ENCODE measurements at places on chromosomes 2 and 18.

DNA sequence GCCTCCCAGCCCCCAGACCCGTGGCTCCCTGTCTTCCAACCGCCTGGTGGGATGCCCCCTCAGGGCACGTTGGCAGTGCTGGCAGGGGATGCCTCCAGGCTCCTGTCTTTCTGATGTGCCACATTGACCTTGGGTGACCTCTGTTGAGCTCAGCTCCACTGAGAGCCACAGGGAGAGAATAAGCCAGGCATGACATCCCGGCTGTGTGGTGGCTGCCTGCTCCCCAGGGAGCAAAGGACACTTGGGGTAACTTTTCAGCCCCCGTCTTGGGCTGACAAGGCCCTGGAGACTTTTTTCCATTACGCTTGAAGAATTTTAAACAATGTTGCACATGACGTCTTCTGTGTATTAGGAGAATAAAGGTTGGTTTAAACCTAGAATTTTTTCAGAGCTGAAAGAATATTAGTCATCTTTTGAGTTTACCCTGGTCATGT, 246.0 kb downstream of the TSN start:
- DNase-seq: no peak

DNA sequence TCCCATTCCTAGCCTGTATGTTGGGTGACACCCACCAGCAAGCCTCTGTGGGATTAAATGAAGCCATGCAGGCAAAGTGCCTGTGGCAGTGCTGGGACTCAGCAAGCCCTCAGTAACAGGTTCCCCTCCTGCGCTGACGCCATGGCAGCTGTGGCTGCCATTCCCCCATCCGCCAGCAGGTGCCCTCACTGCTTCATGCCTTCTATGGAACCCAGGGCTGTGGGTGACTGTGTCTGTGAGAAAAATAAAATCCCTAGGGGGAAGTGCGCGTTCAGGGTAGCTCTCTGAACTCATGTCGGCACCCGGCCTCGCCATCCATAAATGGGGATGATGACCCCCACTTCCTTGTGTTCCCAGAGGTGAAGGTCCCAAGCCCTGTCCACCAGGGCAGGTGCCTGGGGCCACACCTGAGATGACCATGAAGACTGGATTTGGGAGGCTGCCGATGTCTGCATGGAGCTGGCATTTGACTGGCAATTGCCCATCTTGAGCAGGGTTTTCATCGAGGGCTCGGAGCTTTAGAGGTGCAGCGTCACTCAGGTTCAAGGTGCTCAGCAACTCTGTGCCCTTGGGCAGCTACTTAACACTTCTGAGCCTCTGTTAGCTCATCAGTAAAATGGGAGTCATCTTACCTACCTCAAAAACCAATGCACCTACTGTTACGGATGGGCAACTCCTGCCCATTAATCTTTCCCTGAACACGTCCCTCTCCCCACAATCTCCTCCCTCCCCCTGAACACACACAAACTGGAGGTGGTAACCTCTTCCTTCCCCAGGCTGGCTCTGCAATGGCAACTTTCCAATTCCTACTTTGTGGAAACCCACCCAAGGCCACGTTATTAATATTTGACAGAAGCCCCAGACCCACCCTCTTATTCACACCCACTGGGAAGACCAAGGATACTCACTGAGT, 2.9 kb upstream of the MAL start:
- peak; percentile 45 for DNase-seq

GRCh38 chr2:108893277-108893676, 95.7 kb downstream of the EDAR start:
- DNase-seq: no peak

DNA sequence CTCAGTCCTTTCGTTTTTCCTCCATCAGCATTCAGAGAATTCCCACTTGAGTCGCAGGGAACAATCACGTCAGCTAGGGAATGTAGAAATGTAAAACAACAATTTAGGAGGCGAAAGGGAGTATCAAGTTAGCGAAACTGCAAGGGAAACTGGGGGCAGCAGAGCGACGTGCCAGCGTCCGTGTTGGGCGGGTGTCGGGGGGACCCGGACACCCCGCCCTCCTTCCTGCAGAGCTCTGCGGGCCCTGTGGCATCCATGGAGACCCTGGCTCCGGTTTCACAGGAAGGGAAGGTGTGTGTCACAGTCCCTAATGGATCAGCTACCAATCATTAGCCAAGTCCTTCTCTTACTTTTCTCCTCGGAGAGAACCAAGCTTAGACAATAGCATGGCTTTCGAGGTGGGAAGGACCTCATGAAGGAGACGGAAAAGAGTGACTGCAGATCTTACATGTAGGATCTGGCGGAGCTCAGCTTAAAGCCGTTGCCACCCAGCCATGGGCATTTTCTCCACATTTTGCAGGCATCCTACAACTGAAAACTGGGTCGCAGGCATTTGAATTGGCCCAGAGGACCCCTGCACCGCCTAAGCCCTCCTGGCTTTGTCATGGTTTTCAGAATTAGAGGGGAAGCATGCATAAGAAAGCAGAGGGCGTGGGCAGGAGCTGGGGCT, 33.7 kb downstream of the SOX11 start:
- DNase-seq: no peak

DNA sequence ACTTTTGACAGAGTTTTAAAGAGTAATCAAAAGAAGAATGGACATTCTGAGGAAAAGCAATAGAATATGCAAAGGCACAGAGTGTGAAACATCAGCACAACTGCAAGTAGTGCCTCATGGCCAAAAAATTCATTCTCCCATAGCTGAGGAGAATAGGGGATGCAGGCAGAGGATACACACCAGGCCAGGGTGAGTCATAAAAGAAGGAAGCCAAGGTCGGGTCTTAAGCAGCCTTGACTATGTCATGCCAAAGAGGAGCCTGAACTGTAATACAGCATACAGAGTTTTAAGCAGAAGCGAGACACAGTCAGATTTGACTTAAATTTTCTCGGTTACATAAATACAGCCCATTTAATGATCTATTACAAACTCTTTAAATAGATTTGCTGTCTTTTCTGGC, 165.0 kb downstream of the LNPK start:
- no peak for DNase-seq

DNA sequence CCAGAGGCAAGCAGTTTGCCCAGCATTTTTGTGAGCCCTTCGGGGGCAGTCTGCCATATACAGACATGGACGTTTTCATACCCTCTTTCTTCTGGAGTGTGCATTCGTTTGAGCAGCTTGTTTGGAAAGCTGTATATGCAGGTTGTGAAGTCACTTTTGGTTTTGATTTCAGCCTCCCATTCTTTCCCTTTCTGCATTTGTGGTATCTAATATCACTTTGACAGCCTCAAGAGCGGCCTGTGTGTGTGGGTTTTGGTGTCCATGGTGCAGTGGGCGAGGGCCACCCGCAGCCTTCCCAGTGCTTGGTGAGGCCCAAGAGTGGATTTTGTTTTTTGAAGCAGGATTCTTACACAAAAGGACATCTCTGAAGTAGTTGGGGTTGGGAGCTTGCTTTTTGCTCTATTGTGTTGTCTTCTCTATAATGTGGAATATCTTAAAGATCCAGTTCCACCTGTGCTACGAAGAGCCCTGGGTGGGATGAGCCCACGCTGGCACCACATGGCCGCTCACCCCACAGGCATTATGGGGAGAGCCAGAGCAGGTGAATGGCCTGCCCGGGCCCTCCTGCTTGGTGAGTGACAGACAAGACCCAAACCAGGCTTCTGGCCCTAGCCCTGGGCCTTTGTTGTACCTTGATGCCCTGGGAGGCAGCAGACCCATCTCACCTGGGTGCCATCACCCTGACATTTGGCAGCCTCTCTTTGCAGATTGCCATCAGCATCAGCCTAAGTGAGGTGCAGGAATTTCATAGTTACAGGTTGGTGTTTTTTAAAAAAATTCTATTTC, 29.5 kb downstream of the INPP4A start:
- no peak for DNase-seq

GRCh38 chr2:205650450-205650849, 31.9 kb upstream of the NRP2 start:
- no peak for DNase-seq

DNA sequence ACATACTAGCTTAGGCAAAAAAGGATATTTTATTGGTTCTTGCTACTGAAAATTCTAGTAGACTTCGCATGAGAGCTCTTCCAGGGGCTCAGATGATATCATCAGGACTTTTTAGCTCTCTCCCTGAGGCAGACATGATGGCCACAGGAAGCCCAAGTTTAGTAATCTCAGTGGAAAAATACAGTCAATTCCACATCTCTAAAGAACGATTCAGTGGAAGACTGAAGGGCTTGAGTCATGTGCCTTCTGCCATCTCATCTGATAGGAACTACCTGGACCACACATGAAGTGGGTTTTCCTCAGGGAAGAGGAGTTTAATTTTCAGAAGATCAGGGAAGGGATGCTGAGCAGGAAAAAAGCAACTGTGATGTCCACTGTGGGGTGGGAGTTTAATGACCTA, 117.3 kb downstream of the TTC27 start:
- DNase-seq: no peak

- DNase-seq: no peak
Observed at GRCh38 chr2:238380785-238381184, 45.9 kb upstream of the ASB1 start.

GRCh38 chr2:68385220-68385906, 20.3 kb downstream of the PLEK start:
- DNase-seq: no peak

DNA sequence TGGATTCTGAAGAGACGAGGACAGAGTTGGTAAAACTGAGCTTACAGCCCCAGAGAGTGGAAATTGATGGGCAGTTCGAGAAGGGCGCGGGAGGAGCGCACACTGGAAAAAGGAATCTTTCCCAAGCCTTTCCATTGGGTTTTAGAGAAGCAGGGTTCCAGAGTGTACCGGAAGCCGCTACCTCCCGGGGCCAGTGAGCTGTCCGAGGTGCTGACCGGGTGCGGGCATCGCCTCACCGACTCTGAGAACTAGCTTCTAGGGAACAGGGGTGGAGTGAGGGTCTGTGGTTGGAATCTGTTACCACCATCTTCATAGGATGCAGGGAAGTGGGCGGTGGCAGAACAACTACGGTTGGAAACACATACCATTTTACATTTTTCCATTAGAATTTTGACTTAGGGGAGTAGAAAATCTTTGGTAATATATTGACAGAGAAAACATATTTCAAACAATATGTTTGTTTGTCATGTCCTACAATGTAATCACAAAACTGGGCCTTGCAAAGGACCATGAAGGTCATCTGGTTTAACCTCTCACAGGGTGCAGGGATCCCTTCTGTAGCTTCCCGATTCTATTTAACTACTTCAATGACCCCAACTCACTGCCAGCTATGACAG, 724 bp downstream of the NMS start:
- DNase-seq: no peak

DNA sequence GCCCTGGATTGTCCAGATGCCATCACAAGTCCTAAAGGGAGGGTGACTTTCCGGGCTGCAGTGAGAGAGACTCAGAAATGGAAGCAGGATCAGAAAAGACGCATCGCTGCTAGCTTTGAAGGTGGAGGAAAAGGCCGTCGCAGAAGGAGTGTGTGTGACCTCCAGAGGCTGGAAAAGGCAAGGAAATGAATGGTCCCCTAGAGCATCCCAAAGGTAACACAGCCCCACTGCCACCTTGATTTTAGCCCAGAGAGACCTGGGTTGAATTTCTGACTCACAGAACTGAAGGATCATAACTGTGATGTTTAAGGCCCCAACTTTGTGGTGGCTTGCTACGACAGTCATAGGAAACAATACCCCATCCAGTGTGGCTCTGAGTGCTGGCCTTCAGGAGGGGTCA, 8.6 kb upstream of the NCK2 start:
- DNase-seq: no peak

- no peak for DNase-seq
Observed at GRCh38 chr2:37132914-37133313, 23.9 kb downstream of the EIF2AK2 start.

GRCh38 chr2:96146153-96146880, 1.1 kb upstream of the DUSP2 start:
- DNase-seq: no peak

GRCh38 chr2:139099721-139100120, 319.5 kb upstream of the NXPH2 start:
- DNase-seq: no peak

DNA sequence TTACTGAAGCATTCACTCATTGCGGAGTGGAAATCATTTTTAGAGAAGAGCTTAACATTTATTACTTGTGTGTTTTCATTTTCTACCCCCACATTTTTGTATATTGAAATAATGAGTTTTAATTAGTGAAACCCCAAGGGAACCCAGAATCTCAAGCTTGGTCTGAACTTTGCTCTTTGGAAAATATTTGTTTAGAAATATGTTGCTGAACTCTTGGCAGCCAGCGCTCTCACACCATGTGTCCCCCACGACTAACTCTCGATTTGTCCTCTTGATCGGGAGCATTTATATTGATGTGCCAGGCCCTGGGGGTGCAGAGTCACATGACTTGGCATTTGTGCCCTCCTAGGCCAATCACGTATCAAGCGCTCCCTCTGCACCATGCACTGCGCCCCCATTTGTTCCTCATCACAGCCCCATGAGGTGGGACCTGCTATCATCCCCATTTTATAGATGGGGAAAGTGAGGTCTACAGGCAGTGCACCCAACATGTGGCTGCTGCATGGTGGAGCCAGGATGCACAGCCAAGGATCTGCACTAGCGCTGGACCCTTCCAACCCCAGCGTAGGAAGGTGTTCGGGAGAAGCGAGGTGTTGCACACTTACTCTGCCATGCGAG, 149.7 kb downstream of the NCK2 start:
- DNase-seq: no peak

DNA sequence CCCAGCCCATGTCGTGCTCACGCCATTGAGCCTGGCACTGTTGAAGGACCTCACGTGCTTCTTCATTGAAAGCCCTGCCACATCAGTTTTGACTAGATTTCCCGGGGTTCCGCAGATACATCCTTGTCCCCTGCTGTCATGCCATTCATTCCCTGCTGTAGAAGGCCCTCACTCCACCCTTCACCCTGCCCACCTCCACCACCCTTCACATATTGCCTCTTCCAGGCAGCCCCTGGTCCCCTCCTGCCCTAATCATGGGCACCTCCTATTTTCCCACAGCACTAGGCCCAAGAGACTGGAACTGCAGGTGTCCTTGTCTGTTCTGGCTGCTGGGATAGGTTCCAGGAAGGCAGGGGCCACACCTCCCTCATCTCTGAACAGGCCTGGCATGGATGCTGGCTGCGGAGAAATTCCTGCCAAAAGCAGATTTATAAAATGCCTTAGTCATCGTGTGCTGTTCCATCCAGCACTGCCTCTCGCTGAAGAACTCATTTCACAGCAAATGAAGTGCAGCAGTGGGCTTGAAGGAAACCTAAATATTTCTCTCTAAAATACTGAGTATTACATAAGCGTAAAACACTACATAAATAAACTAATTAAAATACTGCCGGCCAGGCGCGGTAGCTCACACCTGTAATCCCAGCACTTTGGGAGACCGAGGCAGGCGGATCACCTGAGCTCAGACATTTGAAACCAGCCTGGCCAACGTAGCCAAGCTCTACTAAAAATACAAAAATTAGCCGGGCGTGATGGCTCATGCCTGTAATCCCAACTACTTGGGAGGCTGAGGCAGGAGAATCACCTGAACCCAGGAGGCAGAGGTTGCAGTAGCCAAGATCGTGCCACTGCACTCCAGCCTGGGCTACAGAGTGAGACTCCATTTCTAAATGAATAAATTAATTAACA, 38.4 kb downstream of the EIF4E2 start:
- DNase-seq: no peak

- DNase-seq: no peak
Observed at GRCh38 chr18:24083550-24083949, 55.3 kb upstream of the CABYR start.

All from tibial nerve (tissue), 4 donors.